Pancreas (tissue), 10 donors: ENCODE measurements at places on chromosomes 4 and X. TPM values are rescaled to one million over a fixed set of nuclear protein-coding genes. Genes with fewer than 3 reads are reported as not detected.

DNA sequence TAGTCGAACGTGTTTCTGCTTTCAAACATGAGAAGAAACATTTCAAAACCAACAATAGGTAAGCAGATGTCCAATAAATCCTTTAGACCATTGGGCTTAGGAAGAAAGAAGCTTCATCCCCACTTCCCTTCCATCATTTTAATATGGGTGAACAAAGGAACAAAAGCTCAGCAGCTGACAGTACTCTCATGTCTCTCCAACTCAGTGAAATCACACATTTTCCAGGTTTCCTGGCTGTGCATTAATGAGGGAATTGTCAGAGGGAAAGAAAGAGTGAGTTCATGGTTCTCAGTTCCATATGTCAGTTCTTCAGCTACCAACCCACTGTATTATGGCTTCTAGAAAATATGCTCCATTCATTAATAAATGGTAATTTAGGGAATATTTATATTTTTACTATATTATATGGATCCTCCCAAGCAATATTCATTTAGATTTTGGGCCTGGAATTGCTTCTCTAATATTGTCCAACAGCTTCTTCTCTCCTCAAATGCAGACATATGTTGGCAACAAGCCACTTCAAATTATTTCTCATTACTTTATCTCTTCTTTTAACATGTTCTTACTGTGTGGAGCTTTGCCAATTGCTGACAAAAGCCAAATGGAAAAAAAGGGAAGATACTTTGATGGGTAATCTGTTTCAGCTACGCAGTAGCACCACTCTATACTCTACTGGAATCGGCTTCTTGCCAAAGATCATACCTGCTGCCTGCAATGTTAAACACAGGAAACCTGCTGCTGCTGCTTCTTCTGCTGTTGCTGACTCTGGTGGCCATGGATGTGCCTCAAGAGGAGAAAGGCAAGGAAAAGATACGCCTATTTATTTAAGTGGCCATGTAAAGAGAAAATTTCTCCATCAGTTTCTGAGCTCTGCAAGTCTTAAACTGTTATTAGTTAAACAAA is 1757.6 kb downstream of the ARAP2 start:
- no peaks in the 10 kb centered on the region for H3K36me3 ChIP-seq
- H3K27ac ChIP-seq, result no peak overlapping the region
- no peaks in the 10 kb centered on the region for H3K27me3 ChIP-seq
- no peak overlapping the region for H3K4me3 ChIP-seq

DNA sequence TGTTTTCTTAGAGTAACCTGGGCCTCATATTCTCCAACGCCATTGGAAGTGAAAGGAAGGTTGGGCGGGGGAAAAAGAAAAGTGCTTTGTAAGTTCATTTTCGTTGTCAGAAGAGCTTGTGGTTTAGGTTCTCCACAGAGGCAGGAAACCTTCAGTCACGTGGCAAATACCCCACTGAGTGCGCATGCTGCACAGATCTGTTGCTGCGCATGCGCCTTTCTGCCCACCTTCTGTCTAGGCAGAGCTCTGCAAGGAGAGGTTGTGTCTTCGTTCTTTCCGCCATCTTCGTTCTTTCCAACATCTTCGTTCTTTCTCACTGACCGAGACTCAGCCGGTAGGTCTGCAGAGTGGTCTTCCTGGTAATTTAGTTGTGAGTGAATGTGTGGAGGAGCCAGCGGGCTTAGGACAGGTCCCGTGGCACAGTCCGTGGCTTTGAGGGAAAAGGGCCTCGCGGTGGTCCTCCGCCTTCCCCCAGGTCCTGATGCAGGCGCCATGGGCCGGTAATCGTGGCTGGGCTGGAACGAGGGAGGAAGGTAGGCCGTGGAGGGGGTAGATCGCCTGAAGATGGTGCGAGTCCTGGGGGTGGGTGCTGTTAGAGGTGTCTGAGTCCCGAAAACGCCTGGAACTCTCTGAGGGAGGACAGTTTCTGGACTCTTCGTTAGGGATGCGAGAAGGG is at the start of gene PAGE5:
Gene PAGE5, plus strand, starts transcription at position 228 of the 676 bp plus-strand sequence. CDS start 1,037 bp downstream, outside the sequence.
- no peak within 1 kb of the TSS for H3K4me3 ChIP-seq
- H3K4me1 ChIP-seq, result no peaks in the 10 kb centered on the region
- H3K27ac ChIP-seq, result no peak within 1 kb of the TSS
- peaks cover 4% of the 10 kb centered on the region for H3K27me3 ChIP-seq

DNA sequence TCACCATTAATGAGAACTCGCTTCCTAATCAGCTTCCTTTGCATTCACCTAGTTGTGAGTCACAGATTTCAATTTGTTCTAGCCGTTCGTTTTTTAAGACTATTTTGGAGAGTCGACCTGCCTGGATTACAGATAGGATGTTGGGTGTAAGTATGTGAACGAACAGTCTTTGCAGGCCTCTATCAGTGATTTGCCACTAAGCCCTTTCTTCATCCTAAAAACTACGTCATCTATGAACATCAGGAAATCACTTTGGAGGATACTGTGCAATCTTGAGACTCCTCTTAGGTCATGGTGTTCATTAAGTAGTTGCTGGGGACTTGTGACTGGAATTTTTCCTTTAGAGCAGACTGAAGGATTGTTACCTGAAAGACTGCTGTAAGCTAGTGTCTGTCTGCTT is 1.1 kb downstream of the POLA1 start:
- no peak overlapping the region for H3K4me3 ChIP-seq
- H3K27ac ChIP-seq, result no peak overlapping the region
- DNase-seq, result no peak
- no peaks in the 10 kb centered on the region for H3K27me3 ChIP-seq
- H3K4me1 ChIP-seq, result no peaks in the 10 kb centered on the region
- no peaks in the 10 kb centered on the region for H3K36me3 ChIP-seq

DNA sequence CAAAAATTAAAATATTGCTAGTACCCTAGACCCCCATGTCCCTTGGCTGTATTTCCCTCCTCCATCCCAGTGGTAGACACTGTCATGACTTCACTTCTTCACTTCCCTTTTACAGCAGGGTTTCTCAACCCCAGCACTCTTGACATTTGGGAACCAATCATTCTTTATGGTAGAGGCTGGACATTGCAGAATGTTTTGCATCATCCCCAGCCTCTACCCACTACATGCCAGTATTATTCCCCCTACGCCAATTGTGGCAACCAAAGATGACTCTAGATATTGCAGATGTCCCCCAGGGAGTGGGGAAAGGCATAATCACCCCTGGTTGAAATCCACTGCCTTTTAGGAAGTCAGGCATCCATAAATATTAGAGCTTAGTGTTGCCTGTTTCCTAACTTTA is 138.6 kb downstream of the AMELX start:
- H3K27ac ChIP-seq, result no peak overlapping the region
- H3K36me3 ChIP-seq, result no peaks in the 10 kb centered on the region
- no peaks in the 10 kb centered on the region for H3K4me1 ChIP-seq
- no peak overlapping the region for H3K4me3 ChIP-seq
- DNase-seq, result no peak

DNA sequence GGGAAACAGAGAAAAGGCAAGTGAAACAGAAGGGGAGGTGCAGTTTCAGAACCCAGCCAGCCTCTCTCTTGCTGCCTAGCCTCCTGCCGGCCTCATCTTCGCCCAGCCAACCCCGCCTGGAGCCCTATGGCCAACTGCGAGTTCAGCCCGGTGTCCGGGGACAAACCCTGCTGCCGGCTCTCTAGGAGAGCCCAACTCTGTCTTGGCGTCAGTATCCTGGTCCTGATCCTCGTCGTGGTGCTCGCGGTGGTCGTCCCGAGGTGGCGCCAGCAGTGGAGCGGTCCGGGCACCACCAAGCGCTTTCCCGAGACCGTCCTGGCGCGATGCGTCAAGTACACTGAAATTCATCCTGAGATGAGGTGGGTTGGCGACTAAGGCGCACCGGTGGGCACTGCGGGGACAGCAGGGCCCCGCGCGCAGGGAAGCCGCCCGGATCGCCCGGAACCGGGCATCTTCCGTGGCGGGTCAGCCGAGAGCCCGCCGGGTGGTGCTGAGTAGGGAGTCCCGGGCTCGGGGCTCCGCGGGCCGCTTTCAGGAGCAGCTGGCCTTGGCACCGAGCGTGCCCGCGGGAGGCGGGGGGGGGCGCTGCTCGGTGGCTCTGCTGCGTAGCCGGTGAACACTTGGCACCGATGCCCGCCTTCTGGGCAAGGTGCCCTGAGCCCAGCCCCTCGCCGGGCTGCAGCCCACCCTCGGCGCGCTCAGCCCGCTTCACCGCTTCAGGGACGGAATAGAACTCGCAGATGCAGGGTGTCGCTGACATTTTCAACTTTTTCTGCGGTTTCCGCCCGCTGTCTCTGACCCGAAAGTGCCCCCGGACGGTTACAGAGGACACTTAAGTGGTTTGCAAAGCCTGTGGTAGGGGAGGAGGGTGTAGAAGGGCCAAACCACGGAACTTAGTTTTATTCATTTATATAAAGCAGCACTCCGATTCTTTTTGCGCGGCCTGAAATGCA is at the start of gene CD38:
Gene CD38, plus strand, starts transcription at position 40 of the 953 bp plus-strand sequence. Its CDS starts 87 bp downstream, at position 127.
- peak within 1 kb of the TSS; percentile 9 for H3K4me3 ChIP-seq
- no peak within 1 kb of the TSS for H3K27ac ChIP-seq
- peak; percentile 76 for DNase-seq

The RPS6KA6 gene
- total RNA-seq, result 0.74 TPM

- no peaks in the 10 kb centered on the region for H3K36me3 ChIP-seq
- no peak overlapping the region for H3K27ac ChIP-seq
- H3K27me3 ChIP-seq, result no peaks in the 10 kb centered on the region
- no peak overlapping the region for H3K4me3 ChIP-seq
- DNase-seq, result no peak
Measured at GRCh38 chr4:77629885-77630284, 24.3 kb downstream of the CXCL13 start.

The CHIC1 gene
- 3.3 TPM for total RNA-seq

GRCh38 chr4:53465281-53465680 is 87.8 kb downstream of the FIP1L1 start:
- no peak overlapping the region for H3K27ac ChIP-seq
- H3K36me3 ChIP-seq, result peaks cover 6% of the 10 kb centered on the region
- no peak overlapping the region for H3K4me3 ChIP-seq
- H3K27me3 ChIP-seq, result no peaks in the 10 kb centered on the region
- no peak for DNase-seq

DNA sequence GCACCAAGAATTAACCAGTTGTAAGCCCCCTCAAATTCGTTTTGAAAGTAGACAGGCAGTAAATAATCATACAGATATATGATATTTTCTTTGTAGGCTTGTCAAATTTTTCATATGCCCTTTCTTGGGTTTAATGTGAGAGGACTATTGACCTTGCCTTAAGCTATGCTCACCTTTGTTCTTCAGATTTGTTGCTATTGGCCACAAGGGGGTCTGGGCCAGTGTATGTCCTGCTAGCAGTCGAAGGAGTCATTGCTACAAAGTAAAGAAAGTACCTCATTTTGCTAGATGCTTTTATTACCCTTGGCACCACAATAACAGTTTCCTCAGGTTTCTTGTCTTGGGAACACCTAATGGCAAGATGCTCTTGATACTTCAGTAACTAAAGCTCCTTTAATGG is 51.7 kb downstream of the IGSF1 start:
- no peak overlapping the region for H3K27ac ChIP-seq
